ENCODE measurements at places on chromosomes 16 and 17. TPM values are rescaled to one million over a fixed set of nuclear protein-coding genes. Genes with fewer than 3 reads are reported as not detected.
A peak's percentile ranks its signal among the peaks of the same experiment; 100 is the strongest.

DNA sequence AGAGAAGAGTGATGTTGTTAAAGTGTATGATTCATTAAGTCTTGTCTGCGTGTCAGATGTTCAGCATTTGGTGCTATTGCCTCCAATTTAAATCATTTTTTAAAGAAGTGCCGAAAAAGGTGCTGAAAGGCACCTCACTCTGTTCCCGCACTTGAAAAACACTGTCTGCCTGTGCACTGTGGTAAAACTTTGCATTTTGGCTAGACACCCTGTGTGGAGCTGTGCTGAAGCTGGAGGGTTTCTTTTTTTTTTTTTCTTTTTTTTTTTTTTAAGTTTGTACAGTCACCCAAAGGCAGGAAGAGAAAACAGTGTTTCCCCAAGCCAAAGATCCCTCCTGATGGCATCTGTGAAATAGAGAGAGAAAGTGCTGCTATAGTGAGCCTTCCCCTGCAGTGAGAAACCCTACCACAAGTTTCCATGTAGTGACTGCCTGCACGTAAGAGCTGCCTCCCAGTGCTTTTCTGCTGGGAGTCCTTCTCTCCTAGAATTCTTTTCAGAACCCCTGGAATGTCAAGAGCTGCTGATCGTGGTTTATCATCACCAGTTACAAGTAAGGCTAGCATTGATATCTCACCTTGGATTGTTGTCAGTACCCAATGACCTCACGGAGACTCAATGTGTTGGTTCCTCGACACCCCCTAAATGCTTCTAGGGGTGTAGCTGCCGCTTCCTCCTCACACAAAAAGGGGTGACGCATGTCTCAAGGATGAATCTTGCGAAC is 116.0 kb upstream of the SOX9 start:
- no peak for DNase-seq

GRCh38 chr17:49082231-49082630 is 50.3 kb upstream of the B4GALNT2 start:
- DNase-seq, result no peak

DNA sequence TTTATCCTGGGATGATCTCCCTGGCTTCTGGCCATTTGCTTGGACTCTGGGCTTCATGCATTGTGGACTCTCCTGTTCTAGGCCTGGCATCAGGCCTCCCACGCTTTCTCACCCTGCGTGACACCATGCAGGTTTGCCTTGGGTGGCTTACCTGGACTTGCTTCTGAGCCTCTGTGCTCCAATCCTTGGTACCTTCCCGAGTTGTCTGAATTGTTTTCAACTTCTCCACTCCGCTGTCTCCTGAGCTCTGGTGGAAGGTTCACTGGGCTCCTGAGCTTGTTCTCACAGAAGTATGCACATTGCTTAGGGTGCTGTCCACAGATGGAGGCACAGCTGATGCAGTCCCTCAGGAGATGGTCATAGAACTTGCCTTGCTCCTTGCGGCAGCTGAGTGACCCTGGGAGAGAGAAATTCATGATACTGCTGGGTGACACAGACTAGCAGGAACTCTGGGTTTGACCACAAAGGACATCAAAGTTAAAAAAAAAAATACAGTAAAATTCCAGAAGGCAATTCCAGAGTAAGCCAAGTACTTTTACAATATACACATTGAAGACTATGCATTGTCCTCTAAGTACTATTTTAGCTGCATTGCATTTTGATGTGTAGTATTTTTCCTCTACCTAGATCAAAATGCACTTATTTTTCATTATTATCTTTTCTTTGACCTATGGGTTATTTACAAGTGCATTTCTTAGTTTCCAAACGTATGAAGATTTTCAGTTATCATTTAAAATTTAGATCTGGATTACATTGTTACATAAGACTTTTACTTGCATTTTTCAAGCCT is 23.1 kb downstream of the TNFRSF13B start:
- DNase-seq, result no peak

DNA sequence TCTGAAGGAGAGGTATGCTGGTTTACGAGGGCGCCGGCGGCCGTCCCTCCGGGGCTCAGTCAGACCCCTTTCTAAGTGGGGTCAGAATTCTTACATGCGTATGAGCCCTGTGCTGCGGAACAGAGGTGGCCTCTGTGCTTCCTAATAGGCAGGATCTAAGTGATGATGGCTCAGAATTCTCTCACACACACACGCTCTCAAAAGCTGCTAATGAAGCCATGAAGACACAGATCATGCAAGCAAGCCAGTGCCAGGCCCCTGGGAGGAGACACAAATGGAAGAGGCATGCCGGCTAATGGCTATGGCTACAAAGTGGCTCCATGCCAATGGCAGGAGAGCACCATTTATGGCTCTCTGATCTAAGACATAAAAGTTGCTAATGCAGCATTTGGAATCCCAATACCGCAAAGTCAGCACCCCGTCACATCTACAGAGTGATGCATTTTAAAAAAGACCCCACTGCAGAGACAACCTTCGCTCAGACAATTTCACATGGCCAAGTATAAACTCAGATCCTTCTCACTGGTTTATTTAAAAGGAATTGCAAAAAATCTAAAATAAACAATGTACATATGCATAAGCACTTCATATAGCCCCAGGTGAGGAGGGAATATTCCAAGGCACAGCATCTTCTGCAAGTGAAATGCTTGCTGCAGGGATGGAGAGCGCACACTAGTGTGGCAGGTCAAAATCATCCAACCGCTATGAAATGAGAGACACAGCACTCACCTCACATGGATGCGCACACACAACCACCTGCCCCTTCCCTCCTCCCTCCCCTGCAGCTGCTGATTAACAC is 24.5 kb downstream of the NPLOC4 start:
- DNase-seq, result peak; percentile 47

DNA sequence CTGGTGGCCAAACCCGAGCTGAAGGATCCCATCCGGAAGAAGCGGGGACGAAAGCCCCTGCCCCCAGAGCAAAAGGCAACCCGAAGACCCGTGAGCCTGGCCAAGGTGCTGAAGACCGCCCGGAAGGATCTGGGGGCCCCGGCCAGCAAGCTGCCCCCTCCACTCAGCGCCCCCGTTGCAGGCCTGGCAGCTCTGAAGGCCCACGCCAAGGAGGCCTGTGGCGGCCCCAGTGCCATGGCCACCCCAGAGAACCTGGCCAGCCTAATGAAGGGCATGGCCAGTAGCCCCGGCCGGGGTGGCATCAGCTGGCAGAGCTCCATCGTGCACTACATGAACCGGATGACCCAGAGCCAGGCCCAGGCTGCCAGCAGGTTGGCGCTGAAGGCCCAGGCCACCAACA is 5.9 kb downstream of the CBX2 start:
- peak; percentile 24 for DNase-seq

- DNase-seq, result no peak
Measured at GRCh38 chr16:52787709-52788108, 240.8 kb upstream of the TOX3 start.

GRCh38 chr16:22014271-22014873 is 6.5 kb downstream of the MOSMO start:
- DNase-seq, result no peak

- peak; percentile 46 for DNase-seq
Measured at GRCh38 chr16:87350681-87351319, 32.8 kb downstream of the FBXO31 start.

DNA sequence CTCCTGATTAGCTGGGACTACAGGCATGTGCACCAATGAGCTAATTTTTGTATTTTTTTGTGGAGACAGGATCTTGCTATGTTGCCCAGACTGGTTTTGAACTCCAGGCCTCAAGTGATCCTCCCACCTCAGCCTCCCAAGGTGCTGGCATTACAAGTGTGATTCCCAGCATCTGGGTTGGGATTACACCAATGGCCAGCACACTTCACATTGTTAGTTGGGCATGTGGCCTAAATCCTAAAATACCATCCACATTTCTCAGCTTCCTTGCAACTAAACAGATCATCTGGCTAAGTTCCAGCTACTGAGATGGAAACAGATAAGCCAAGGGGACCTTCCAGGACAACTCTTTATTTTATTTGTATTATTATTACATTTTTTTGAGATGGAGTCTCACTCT is 9.9 kb downstream of the RABEP2 start:
- DNase-seq, result no peak

- no peak for DNase-seq
Measured at GRCh38 chr16:88853325-88853941, 3.3 kb downstream of the GALNS start.

DNA sequence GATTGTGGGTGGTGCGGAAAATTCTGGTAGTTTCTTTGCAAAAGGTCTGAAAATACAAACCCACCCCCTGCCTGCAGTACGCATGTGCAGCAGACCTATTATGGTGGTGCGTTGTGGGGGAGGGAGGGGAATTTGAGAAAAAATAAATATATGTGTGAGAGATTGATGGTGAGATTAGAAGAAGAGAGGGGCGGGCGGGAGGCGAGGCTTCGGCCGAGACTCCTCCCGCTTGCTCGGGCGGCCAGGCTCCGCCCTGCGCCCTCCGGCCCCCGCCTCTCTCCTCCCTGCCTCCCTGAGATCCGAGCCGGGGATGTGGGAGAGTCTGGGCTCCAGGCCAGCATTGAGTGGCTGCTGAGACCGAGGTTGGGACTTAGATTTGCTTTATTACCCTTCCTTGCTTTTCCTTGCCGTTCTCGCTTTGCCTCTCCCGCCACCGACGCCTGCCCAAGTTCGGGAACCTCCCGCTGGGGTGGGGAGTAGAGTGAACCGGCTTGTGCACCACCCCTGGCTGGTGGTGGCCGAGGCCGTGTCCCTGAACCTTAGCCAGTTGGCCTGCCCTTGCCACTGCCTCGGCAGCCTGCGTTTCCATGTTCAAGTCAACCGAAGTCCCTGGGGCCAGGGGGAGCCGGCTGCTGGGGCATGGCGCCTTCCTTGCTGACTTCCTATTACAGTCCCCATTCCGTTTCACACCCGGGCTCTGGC is 956 bp upstream of the CHD3 start:
- peak; percentile 95 for DNase-seq

- no peak for DNase-seq
Measured at GRCh38 chr17:73585583-73585982, 58.7 kb downstream of the SDK2 start.

The CCNF gene
- total RNA-seq, result 1.4 TPM

The GNPTG gene
- 30.3 TPM for total RNA-seq

The SCARF1 gene
- total RNA-seq, result 11.2 TPM

The CCL16 gene
- not detected for total RNA-seq

The PYCARD gene
- 8.2 TPM for total RNA-seq

The RSKR gene
- total RNA-seq, result 4.8 TPM

The MYH1 gene
- total RNA-seq, result not detected

The ACACA gene
- 15.4 TPM for total RNA-seq

Data from Right ventricle myocardium superior (tissue), 1 donor.